ENCODE measurements at places on chromosomes 5 and 9.

GRCh38 chr9:128891321-128892220 is 9.6 kb downstream of the LRRC8A start:
- no peak for DNase-seq

GRCh38 chr5:119862619-119863018 is 233.3 kb downstream of the FAM170A start:
- no peak for DNase-seq

DNA sequence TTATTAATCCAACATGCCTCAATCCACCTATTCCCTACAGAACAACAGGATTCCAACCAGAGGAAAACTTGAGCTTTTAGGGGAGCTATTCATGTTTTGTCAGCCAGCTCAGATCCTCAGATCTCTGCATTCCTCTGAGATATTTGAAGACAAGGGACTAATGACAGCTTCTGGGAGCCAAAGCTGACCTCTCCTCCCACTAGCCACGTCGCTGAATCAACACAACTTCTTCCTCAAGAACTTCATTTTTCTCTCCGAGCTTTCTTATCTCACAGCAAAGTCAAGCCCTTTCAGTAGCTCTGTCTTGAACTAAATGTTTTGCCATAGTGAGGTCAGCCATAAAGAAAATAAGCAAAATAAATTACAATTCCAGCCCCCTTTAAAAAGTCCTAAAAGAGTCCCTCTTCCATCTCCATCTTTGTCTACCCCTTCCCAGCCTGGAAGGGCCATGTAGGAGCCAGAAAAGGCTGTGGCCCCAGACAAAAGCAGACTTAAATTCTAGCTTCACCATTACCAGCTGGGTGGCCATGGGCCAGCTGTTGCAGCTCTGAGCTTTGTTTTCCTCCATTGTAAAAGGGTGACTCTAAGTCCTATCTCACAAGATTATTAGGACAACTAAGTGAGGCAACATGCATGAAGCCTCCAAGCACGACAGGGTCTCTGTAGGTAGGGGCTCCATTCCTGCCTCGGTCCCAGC is 65.0 kb downstream of the HSD17B3 start:
- DNase-seq, result no peak

- DNase-seq, result peak; percentile 78
Measured at GRCh38 chr5:43227655-43228054, 35.6 kb downstream of the NIM1K start.

- no peak for DNase-seq
Measured at GRCh38 chr9:95343725-95344287, 26.3 kb upstream of the FANCC start.

- no peak for DNase-seq
Measured at GRCh38 chr9:137306850-137307254, 4.8 kb upstream of the NRARP start.

DNA sequence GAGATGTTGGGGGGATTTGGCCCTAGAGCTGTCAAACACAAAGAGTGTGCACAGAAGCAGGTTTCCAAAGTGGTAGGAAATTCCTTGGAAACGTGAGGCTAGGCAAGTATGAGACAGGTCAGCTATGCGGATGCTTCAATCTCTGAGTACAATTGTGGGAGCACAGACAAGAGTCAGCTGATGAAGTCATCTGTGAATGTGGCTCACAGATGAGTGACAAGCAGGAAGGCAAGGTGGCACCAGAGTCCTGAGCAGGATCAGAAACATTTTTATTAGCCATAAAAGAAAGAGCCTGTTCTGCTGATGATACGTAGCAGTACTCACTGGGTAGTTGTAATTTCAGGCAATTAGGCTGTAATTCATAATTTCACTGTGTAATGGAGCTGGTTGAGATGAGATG is 117.0 kb downstream of the DCP2 start:
- DNase-seq, result no peak

GRCh38 chr5:139681112-139681458 is 32.9 kb downstream of the CXXC5 start:
- DNase-seq, result no peak

DNA sequence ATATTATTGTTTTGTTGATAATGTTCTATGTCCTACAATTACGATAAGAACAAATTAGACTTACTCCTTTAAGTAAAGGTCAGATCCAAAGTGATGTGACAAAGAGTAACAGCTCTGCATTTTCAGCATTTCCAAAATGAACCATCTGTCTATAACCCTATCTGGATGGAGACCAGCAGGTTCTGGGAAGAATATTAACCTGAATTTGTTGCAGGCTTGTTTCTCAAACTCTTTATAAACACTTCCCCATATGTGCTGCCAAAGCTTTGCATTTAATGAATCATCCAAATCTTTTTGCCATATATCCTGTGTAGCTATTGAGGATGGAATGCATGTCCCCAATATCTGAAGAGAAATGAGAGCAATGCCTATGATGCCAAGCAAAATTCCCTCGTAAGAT is 198.9 kb upstream of the SLC27A6 start:
- DNase-seq, result no peak

DNA sequence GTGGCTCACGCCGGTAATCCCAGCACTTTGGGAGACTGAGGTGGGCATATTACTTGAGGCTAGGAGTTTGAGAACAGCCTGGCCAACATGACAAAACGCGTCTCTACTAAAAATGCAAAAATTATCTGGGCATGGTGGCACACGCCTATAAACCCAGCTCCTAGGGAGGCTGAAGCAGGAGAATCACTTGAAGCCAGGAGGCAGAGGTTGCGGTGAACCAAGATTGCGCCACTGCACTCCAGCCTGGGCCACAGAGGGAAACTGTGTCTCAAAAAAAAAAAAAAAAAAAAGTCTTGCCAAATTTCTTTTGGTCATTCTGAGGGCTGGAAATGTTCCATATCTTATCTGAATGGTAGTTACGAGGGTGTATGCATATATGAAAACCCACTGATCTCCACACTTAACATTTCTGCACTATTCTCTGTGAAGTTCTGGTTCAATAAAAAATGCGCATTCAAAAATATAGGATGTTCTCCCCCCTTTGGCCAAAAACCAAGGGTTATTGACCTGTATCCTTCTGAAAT is 13.5 kb upstream of the NIPAL4 start:
- no peak for DNase-seq

DNA sequence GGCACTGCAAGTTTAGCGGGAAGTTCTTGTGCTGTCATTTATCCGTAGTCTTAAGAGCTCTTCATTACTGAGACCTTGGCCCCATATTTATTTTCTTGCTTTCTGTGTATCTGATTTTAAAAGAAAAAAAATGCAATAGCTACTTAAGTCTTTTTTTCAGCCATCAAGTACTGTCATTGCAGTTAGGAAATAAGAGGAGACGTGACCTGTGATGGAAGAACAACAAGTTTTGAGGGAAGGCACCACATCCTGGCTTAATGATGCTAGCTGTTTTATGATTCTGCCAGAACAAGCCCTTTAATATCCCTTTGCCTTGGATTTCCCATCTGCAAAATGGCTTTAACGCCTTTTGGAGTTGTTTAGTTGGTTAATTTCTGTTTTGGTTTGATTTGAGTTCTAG is 3.8 kb downstream of the RGMB start:
- DNase-seq, result no peak

DNA sequence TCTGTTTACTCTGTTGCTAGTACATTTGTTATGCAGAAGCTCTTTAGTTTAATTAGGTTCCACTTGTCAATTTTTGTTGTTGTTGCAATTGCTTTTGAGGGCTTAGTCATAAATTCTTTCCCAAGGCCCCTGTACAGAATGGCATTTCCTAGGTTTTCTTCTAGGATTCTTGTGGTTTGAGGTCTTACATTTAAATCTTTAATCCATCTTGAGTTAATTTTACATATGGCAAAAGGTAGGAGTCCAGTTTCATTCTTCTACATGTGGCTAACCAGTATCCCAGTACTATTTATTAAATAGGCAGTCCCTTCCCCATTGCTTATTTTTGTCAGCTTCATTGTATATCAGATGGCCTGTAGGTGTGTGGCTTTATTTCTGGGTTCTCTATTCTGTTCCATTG is 792.4 kb downstream of the PTPRD start:
- DNase-seq, result peak; percentile 6

DNA sequence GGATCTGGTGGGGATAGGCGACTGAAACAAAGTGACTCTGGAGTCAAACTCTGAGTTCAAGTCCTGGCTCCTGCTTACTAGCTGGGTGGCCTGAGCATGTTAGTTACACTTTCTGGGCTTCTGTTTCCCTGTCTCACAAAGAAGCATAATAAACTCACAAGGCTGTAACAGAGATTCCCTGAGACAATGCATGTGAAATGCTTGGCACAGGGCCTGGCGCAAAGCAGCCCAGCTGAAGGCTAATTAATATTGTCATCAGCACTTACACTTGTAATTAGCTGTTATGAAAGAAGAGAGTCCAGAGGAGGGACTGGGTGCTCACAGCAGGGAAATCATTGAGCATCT is 64.1 kb upstream of the SPOCK1 start:
- DNase-seq, result no peak

- peak; percentile 48 for DNase-seq
Measured at GRCh38 chr5:108867656-108868055, 120.0 kb downstream of the FER start.

- DNase-seq, result no peak
Measured at GRCh38 chr9:107224252-107224651, 58.8 kb upstream of the RAD23B start.

- DNase-seq, result no peak
Measured at GRCh38 chr9:27457445-27457844, 66.6 kb upstream of the IFNK start.

DNA sequence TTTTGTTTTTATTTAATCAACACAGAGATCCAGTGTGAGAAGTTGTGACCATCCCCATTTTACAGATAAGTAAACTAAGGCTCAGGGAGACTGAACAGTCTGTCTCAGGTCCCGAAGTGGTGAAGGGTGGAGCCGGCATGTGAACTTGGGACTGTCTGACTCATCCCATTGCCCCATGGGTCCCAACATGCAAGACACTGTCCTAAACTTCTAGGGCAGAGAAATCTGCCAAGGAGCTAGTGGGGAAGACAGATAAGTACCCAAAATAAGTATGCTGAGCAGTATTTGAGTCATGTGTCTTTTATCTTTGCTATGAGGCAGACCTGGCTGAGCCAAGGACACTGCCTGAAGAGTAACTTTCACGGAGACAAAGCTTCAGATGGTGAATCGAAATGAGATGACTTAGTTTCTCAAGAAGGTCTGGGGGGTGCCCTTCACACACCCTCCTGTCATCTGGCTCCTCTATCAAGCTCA is 64.3 kb upstream of the SLC25A51 start:
- DNase-seq, result peak; percentile 69

- no peak for DNase-seq
Measured at GRCh38 chr5:135085133-135085935, 51.3 kb upstream of the PITX1 start.

- DNase-seq, result no peak
Measured at GRCh38 chr9:28707616-28708015, 1134.3 kb upstream of the C9orf72 start.
